GM23338 (cell line): ENCODE measurements at places on chromosomes 2 and 18.

GRCh38 chr18:49893036-49893435, 79.7 kb upstream of the ACAA2 start:
- H3K4me1 ChIP-seq: no peaks in the 10 kb centered on the region
- no peaks in the 10 kb centered on the region for H3K27me3 ChIP-seq
- no peak for DNase-seq
- H3K36me3 ChIP-seq: no peaks in the 10 kb centered on the region
- no peak overlapping the region for H3K27ac ChIP-seq

- peaks cover 21% of the 10 kb centered on the region for H3K4me1 ChIP-seq
- H3K27ac ChIP-seq: 0 out of 2 replicates have a peak overlapping the region, but pooled peaks have one; percentile 55
- DNase-seq: peak; percentile 47
- H3K36me3 ChIP-seq: no peaks in the 10 kb centered on the region
- no peak overlapping the region for H3K4me3 ChIP-seq
Observed at GRCh38 chr2:128442053-128442751, 123.5 kb upstream of the HS6ST1 start.

DNA sequence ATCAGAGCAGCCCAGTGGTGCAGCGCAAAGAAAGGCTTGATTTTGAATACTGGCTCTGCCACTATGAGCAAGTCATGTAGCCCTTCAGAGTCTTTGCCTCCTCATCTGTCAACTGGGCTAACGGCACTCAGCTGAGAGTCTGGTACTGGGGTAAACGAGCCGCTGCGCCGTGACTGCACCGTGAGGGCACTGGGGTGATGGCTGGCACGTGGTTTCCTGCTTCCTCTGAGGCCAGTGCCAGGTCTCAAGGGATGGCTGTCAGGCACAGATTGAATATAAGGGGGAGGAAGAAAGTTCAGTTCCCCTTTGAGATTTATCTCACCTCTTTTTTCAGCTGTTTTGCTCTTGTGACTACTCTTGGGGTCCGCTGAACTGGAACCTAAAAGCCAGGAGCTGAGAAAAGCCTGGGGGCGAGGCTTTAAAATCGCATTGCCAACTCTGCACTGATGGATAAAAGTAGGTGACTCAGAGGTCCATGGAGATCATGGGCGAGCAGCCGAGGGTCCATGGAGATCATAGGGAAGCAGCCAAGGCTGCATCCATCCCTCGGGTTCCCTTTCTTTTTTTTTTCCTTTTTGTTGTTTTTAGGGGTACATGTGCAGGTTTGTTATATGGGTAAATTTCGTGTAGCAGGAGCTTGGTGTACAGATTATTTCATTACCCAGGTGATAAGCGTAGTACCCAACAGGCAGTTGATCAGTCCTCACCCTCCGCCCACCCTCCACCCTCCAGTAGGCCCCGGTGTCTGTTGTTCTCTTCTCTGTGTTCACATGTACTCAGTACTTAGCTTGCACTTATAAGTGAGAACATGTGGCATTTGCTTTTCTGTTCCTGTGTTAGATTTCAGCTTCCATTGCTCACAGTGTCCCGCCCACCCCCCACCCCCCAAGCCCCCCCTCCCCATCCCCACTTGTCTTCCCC, 114.3 kb downstream of the SPP2 start:
- DNase-seq: no peak
- no peak overlapping the region for H3K27ac ChIP-seq
- no peaks in the 10 kb centered on the region for H3K27me3 ChIP-seq
- peaks cover 18% of the 10 kb centered on the region for H3K4me1 ChIP-seq

GRCh38 chr2:109715313-109715805, 78.7 kb upstream of the RGPD5 start:
- H3K4me1 ChIP-seq: no peaks in the 10 kb centered on the region
- no peaks in the 10 kb centered on the region for H3K27me3 ChIP-seq
- H3K27ac ChIP-seq: no peak overlapping the region
- H3K36me3 ChIP-seq: no peaks in the 10 kb centered on the region

DNA sequence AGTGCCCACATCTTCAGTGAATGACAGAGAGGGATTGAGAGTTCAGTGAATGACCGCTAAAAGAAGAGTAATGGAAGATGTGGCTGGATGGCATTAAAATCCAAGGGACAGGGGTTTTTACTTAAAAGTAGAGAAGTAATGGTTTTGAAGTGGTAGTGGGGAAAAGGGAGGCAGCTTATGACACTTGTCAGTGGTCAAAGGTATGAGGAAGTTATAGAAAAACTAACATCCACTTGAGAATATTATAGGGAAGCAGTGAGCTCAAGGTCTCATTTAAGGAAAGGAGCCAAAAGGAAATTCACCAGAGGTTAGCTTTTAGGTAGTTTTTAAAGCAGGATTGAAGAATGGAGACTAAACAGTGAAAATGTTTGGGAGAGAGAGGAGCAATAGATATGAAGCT, 24.3 kb downstream of the CDK15 start:
- H3K4me3 ChIP-seq: no peak overlapping the region
- H3K4me1 ChIP-seq: no peaks in the 10 kb centered on the region
- no peak overlapping the region for H3K27ac ChIP-seq
- no peak for DNase-seq
- no peaks in the 10 kb centered on the region for H3K36me3 ChIP-seq
- H3K27me3 ChIP-seq: no peaks in the 10 kb centered on the region
